ENCODE measurements at places on chromosomes 3 and 15.

DNA sequence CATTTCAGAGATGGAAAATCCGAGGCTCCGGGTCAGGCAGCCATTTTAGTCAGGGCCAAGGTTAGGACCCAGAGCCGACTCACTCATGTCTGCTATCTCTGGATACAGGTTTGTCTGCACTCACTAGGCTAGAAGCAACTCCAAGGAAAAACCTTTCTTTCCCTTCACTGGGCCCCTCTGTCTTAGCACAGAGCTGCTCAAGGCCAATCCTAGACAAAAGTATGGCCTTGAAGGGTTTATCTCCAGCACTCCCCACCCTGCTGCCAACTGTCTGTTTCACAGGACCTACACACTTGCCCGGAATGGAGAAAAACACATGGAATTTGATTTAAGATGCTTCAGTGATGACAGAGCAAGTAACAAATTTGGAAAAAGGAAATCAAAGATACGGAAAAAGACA lies 25.6 kb downstream of the ACAN start:
- no peak for DNase-seq

- no peak for DNase-seq
Observed at GRCh38 chr15:98581715-98582114, 66.6 kb upstream of the IGF1R start.

GRCh38 chr15:70133781-70134421 lies 36.2 kb upstream of the TLE3 start:
- no peak for DNase-seq

DNA sequence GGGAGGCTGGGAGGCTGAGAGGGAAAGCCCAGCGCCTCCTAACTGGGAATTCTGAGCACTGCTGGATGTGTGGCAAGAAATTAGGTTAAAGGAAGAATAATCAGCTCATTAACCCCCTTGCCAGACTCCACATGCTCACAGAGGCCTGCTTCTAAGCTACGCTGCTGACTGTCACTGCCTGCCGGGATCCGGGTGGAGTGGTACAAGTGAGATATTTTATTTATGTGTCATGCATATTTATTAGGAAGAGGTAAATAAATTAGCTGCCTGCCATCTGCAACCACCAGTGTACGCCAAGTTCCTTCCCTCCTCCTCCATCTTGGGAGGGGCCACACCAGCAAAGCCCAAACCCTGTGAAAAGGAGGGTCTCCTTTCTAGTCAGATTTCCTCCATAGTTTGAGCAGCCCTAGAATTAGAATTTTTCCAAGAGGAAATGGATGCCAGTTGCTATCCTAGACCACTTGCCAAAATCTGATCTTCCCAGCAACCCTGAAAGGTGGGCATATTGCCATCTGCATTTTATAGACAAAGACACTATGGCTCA lies 43.5 kb upstream of the GRIP2 start:
- no peak for DNase-seq

- peak; percentile 76 for DNase-seq
Observed at GRCh38 chr15:101578443-101578894, 73.7 kb downstream of the TM2D3 start.

DNA sequence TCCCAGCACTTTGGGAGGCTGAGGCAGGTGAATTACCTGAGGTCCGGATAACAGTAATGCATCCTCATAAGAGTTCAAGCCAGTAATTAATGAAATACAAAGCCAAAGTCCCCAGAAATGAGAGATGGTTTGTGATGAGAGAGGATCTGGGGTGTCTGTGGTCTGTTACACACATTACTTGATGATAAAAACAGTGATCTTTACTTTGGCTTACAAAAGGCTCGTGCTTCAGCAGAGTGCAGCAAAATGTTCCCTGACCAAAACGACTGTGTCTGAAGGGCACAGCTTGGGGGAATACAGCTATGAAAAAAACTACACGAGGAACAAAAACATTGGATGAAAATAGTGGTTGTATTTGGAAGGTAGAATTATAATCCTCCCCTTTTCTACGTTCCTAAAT lies 40.9 kb downstream of the CRTC3 start:
- DNase-seq = no peak

DNA sequence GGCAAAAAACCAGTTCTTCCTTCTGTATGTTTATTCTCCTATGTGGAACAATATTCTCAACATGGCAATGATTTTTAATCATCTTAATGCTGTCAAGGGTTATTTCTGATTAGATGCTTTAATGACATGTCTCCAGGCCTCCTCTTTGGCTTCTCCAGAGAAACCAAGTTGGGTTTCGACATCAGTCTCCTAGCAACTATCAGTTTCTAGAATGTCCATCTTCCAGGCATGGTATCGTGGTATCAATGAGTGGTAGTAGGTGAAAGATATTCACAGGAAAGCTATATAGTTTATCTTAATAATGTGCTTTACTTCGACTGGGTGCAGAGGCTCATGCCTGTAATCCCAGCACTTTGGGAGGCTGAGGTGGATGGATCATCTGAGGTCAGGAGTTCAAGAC lies 128.5 kb downstream of the C3orf70 start:
- DNase-seq = no peak

DNA sequence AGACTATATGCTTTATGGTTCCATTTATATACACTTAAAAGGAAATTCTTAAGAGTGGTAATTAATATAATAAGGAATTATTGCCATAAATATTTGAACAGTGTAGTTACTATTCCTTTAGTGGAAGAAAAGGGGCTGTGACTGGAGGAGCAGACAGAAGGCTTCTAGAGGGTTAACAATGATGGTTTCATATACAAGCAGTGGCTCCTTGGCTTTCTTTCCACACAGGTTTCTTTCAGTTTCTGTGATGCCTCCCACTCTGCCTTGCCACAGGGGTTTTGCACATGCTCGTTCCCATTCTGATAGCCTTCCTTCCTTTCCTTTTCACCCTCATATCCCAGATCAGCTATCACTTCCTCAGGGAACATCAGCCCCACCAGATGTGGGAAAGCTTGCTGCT lies 108.8 kb upstream of the LYSMD4 start:
- DNase-seq = no peak

GRCh38 chr15:86743283-86743903 lies 663.7 kb downstream of the AGBL1 start:
- DNase-seq = no peak

- no peak for DNase-seq
Observed at GRCh38 chr3:150270883-150271590, 137.1 kb upstream of the TSC22D2 start.

DNA sequence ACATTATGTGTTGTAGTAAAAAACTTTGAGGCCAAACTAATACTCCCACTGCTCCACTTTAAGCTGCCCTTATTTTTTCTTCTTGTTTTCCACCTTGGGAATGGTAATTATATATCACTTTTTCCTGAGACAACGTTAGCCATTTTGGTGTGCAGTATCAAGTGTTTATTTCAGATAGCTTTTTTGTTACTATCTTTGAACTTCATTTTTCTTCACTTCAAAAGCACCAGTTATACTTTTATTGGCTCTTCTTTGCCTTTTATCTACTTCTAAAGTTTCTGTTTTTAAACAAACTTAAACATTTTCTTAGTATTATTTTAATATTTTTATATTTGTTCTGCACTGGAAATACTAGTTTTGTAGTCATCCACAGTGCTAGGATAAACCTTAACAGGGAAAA lies 6.5 kb downstream of the TOPAZ1 start:
- no peak for DNase-seq

DNA sequence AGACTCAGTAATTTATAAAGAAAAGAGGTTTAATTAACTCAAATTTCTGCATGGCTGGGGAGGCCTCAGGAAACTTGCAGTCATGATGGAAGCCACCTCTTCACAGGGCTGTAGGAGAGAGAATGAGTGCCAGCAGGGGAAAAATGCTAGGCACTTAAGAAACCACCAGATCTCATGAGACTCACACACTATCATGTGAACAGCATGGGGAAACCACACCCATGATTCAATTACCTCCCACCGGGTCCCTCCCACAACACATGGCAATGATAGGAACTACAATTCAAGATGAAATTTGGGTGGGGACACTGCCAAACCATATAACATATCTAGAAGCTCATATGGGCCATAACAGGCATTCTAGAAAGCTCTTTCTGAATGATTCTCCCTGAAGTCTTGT lies 190.3 kb downstream of the WNT5A start:
- DNase-seq = no peak

DNA sequence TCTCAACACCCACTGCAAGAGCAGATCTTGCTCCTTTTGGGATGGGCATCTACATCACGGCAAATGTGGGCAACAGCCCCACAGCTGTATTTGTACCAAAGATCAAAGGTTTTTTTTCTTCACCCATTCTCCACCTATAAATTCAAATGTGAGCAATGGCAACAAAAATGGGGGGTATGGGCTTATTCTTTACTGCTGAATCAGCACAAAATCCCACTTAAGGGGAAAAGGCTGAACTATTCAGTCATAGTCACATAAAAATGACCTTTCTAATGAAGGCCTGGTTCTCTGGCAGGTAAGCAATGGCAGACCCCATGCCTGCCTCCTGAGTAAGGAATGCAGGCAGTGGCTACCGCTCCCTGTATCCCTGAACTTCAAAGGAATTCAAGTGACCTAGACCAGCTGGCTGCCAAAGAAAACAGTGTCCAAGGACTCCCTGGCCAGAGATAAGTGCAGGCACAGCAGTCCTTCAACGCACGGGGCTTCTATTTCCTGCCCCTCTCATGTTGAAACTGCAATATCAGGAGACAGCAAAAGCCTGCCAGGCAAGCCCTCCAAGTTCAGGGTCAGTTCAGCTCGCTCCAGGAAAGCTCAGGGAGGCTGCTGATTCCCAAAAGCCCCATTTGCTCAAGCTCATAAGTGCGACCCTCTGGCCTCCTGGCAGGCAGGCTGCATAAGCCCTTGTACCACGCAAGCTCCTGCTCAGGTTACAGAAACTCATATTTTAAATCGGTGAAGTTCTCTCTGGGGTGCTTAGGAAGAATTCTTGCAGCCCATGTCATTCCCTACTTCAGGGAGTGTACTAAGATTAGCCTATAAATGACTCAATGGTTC lies 134.1 kb downstream of the PDZRN3 start:
- DNase-seq = no peak

- DNase-seq = no peak
Observed at GRCh38 chr3:127679534-127680145, 6.9 kb downstream of the ABTB1 start.
